Neuronal stem cell (in vitro differentiated cells): ENCODE measurements at places on chromosomes 3 and 15.

DNA sequence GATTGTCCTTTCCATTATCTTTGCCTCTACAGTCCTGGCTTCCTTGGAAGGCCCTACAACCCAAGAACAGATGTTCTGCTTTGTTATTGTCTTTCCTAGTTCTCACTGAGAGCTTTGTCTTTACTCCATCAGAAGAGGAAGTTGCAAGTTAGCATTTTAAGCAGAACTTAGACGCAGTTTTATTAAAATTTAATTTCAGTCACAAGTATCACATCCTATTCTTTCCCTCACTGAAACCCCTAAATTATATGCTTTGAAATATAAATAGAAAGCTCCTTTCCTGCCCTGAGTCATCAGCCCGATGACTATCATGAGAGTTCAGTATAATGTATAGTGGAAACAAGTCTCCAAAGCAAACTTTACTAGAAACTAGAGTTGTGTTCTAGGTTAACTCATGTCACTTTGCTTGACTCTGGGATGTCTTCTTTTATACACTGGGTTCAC lies 291.2 kb upstream of the RBMS3 start:
- no peak for DNase-seq

DNA sequence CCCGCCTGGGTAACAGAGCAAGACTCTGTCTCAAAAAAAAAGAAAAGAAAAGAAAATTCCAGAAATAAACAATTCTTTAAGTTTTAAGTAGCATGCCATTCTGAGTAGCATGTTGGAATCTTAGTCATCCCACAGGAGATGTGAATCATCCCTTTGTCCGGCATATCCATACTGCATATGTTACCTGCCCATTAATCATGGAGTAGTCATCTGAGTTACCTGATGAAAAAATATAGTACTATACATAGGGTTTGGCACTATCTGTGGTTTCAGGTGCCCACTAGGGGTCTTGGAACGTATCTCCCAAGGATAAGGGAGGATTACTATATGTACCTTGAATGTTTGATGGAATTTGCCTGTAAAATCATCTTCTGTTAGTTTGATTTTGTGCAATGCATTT lies 6.3 kb upstream of the CCR4 start:
- DNase-seq, result no peak

- no peak for DNase-seq
Observed at GRCh38 chr3:112470788-112471187, 28.5 kb downstream of the BTLA start.

- no peak for DNase-seq
Observed at GRCh38 chr3:42394579-42395288, 15.7 kb downstream of the LYZL4 start.

DNA sequence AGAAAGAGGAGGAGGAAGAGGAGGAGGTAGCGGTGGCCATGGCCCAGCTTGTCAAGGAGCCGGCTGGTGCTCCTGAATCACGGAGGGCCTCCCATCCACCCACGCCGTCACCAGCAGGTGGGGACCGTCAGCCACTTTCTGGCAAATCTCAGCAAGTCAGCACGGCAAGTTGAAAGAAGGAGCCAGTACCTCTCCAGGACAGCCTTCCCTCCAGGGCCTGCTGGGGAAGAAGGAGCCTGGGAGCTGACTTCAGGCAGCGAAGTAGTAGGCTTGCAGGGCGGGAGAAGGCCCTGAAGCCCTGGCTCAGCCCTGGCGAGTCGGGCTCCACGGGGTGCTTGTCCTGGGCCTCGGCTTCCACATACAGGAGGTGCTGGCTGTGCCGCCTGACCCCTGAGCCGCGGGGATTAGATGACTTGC lies 99.2 kb upstream of the TRPM1 start:
- DNase-seq, result peak; percentile 23

GRCh38 chr3:106206146-106206545 lies 337.3 kb upstream of the CBLB start:
- no peak for DNase-seq

DNA sequence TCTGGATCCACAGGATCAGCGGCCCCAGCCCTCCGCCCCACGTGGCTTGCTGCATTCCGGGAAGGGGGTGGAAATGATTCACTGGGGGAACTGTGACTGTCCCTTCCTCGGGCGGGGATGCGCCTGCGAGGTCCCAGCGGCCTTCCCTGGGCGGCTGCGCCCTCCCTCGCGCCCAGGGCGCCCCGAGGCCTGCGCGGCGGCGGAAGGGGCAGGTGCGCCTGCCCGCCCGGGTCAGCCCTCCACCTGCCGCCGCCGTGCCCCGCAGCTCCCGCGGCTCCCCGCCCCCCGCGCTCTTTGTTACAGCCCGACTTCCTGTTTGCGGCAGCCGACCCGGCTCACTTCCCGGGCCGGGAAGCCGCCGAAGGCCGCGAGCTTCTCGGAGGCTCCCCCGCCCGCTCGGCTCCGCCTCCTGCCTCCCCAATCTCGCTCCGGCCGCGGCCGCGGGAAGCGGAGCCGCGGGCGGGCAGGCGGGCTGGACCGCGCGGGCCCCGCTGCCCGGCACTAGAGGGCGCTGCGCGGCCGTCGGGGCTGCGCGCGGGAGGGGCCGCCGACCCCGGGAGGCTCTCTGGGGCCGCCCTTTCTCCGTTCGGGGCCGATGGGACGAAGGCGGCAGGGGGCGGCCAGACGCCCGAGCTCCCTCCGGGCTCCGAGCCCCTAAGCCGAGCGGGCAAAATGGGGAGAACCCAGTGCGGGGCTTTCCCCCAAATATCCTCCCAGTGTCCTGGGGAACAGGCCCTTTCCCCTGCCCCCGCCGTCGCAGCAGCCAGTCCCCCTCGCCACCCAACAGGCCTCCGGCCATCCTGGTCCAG lies 11.5 kb upstream of the CHAC1 start:
- DNase-seq, result peak; percentile 82

- no peak for DNase-seq
Observed at GRCh38 chr3:133115176-133115575, 77.0 kb downstream of the TMEM108 start.

GRCh38 chr3:193865339-193865738 lies 270.6 kb upstream of the HES1 start:
- DNase-seq, result no peak

DNA sequence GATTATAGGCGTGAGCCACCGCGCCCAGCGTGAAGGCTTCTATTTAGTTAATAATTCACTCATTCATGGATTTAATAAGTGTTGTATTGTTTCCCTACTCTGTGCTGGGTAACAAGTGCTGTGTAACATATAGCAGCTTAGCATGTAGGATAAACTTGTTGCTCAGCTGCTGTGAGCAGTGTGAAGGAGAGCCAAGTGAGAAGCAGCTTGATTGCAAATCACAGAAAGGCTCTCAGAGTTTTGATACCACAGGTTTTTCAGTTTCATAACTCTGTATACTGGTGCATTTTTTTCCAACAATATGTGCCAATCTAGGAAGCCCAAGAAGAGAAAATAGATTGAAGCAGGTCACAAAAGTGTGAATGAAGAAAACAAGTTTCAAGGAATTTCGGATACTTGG lies 48.4 kb downstream of the AGTR1 start:
- DNase-seq, result no peak

- no peak for DNase-seq
Observed at GRCh38 chr15:77527831-77528231, 104.9 kb downstream of the LINGO1 start.
